AML-193 (cell line): ENCODE measurements at places on chromosomes 12 and 14.
A peak's percentile ranks its signal among the peaks of the same experiment; 100 is the strongest.

DNA sequence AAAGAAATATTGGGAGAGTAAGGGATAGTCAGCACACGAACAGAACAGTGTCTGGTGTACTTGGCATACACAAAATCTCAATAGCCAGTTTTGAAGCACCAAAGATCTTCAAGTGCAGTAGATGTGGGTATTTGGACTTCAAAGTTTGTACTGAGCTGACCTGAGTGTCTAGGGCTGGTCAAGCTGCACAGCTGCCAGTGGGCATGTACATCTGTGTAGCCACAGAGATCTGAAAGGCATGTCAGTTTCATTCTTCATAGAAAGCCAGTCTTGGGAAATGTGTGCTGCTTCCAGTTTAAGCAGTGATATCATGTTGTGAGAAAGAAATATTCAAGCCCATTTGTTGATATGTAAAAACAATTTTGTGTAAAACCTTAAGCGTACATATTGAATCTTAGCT is 279.0 kb upstream of the SYT10 start:
- DNase-seq, result no peak

- peak; percentile 67 for DNase-seq
These were observed 8.7 kb downstream of the NGDN start for GRCh38 chr14:23478109-23478759.

DNA sequence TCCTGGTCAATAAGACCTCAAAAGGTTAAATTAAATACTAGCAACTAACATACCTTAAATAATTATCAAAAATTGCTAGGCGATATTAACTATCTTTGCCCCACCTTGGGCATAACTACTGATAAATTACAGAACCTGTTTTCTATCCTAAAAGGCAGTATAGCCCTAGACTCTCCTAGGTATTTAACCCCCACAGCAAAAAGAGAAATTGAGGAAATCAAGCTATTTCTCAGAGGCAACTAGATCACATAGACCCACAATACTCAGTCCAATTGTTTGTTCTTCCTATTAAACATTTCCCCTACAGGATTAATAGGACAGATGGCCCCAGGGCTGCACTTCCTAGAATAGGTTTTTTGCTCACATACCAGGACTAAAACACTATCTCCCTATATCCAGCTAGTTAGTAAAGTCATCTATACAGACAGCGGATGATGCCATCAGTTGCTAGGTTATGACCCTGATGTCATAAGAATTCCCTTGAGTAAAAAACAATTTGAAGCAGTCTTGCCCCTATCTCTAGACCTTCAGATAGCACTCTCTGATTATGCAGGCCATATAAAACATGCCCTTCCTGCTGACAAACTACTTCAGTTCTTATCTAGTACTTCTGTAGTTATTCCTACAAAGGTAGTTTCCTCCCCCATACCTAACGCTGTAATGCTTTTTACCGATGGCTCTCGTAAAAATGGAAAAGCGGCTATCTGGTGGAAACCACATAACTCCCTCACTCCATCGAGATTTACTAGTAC is 118.4 kb downstream of the PPHLN1 start:
- no peak for DNase-seq

GRCh38 chr12:51126297-51126696 is 42.9 kb upstream of the CSRNP2 start:
- no peak for DNase-seq

DNA sequence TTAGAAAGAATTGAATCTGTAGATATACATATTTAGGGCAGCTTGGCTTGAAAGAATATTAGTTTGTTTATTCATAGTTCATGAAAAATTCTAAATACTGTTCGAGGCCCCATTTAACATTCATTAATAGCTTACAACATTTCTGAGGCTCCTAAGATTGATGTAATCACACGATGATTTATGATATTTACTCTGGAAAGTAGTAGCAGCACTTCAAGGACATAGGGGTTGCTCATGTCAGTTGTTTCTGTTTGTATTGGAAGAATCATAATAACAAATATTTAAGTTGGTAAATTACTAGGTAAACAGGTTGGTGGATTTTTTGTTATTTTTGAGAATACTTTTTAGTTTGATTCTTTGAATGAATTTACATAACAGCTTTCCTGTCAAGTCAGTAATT is 30.4 kb downstream of the CAND1 start:
- no peak for DNase-seq

DNA sequence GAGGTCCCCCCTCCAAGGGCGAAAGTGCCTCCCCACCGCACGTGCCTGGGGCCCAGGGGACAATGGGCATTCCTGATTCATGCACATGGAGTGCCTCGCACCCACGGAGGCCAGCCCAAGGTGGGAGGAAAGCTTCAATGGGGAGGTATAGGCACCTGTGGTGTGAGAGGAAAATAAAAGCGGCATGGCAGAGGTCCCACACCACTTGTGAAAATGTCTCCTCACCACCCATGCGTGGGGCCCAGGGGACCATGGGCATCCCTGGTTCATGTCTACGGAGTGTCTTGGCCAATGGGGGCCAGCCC is 384.7 kb downstream of the ALG10 start:
- DNase-seq, result no peak

DNA sequence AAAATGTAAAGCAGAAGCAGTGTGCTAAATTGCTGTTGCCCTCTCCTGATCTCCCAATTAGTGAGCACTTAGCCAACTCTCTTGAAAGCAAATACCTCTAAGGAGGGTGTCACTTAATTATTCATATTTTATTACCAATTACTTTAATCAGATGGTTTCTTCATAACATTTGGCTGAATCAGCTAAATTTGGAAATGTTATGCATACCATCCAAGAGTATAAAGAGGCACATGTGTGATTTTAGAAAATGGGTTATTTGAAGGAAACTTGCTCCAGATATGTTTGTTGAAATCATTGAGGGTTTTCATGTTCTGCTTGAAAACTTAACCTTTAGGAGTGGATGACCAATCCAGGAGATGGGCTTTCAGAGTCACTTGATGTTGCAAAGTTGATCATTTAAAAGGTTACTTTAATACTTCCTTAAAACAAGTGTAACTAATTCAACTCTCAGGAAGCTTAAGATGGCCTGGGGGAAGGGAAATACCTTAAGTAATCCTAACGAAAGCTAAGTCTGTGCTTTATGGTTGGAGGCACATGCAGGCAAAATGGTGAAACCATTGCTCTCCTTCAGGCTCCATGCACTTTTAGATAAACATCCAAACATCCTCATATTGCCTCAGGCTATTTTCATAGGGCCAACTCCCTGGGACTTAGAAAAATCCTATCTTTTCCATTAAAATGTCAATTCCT is 434.5 kb downstream of the MDGA2 start:
- peak; percentile 65 for DNase-seq

DNA sequence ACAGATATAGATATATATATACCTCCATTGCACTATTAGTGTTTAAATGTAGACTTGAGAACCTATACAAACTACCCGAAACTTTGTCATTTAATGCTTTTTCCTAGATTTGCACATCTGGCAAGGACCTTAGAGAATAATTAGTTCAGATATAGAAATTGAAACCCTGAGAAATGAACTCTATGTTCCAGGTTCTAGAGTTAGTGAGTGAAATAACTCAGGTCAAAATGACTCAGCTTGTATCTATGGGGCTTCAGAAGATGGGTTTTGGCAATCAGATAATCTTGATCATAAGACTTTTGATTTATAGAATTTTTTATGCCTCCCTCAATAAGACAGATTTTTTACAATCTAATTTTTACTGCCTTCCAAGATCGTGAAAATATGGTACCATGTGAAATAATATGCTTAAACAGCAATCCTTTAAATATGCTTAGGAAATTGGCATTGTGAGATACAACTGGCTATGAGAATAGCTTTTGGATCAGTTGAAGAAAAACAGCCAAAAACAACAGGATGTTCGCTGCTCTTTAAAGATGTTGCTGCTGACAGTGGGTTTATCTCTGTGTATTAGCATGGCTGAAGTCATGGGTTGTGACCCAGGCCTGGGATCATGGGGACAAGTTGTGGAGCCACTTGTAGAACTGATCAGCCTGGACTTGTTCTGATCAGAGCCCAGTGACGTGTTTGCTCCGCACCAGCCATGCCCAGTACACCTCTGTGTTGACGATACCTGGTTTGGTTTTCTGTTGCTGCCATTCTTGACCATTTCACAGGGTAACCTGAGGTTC is 63.6 kb downstream of the TTLL5 start:
- no peak for DNase-seq

GRCh38 chr12:54762390-54762789 is 91.9 kb upstream of the MUCL1 start:
- DNase-seq, result no peak

GRCh38 chr14:33062476-33062875 is 123.8 kb downstream of the NPAS3 start:
- DNase-seq, result no peak

DNA sequence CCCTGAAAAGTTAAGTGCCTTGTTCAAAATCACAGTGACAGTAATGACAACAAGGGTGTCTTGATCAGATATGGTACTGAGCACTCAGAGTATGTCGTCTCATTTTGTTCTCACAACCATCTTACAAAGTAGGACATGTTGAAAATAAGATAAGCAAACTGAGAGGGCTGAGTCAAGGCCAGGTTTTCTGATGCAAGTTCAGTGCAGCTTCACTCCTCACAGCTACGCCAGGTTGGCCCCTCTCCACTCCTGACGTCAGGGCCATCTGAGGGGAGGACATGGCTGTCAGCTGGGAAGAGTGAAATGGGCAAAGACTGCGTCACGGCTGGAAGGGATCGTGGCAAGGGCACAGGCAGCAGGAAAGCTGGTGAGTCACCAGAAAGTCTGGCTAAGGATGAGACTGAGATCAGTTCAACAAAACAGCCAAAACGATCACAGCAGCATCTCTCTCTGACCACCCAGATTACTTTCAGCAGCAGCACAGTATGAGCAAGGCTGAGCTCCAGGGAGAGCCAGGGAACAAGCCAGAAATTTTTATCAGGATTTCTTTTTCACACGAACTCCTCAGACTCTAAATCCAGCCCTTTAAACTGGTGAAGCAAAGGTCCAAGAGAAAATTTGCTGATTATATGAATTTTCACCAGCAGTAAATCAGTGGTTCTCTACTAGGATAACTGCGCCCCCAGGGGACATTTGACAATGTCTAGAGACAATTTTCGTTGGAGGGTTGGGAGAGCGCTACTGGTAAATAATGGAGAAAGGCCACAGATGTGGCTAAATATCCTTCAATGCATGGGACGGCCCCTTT is 297.9 kb upstream of the AMIGO2 start:
- no peak for DNase-seq

DNA sequence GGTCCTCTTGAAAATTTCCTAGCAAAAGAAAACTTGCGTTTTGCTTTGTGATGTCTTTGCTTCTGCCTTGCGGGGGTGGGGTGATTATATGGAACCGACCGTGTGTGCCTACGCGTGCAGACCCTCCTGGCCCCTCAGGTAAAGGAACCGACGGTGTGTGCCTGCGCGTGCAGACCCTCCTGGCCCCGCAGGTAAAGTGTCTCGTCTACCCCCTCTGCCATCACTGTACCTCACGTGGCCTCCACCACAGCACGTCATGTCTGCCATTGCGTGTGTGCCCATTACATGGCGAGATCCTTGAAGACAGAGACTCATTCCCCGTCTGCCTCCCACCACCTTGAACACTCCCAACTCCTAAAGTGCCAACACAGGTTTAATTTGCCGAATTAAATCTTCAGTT is 3.6 kb downstream of the GOLGA3 start:
- DNase-seq, result no peak

- peak; percentile 9 for DNase-seq
These were observed 1004.4 kb downstream of the AACS start for GRCh38 chr12:126069549-126070165.

DNA sequence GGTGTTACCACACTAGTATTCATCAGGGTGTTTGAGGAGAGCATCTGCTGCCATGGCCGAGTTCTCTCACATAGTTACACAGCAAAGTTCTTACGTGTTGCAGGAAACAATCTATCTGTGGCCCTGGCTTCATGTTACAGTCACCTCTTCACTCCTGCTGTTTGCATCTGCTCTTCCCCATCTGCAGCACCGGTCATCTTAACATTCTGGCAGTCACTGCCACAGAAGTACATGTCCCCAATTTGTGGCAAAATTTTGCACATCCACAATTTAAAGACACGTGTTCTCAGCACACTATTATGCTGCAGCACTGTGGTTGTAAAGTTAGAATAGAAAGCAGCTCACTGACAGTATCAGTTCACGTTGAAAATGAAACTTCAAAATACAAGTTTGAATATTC is 23.2 kb downstream of the MAPK1IP1L start:
- no peak for DNase-seq

GRCh38 chr14:29925101-29925722 is 2.4 kb downstream of the PRKD1 start:
- DNase-seq, result no peak

GRCh38 chr12:92408072-92408900 is 262.6 kb upstream of the BTG1 start:
- DNase-seq, result peak; percentile 36

- DNase-seq, result no peak
These were observed 7.2 kb upstream of the SH2B3 start for GRCh38 chr12:111398530-111398929.

GRCh38 chr12:2642176-2642892 is 152.4 kb upstream of the FKBP4 start:
- no peak for DNase-seq

DNA sequence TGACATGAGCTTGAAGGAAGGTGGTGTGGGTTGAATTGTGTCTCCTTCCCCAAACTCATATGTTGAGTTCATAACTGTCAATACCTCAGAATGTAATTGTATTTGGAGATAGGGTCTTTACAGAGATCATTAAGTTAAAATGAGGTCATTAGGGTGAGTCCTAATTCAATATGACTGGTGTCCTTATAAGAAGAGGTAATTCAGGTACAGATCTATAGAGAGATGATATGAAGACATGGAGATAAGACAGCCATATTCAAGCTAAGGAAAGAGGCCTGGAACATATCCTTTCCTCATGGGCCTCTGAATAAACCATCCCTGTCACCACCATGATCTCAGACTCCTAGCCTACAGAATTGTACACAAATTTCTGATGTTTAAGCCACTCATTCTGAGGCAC is 514.7 kb upstream of the MGAT4C start:
- no peak for DNase-seq

DNA sequence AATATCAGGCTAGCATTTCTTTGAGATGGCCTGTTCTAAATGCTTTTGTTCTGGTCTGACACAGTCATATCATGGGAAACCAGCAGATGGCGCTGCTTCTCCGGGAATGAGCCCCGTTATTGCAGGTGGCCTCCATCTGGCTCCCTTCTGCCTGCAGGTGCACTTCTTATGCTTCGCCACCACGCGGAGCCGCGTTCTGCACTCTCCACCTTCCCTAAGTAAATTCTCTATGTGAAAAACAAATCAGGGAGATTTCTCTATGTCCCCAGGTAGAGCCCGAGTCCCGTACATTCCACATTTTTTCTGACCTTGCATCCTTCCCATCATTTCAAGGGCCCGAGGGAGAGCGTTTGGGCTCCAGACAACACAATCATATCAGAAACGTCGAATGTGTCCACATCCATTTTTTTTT is 26.2 kb downstream of the GLRX5 start:
- DNase-seq, result peak; percentile 67

- DNase-seq, result no peak
These were observed 91.8 kb upstream of the KCNA1 start for GRCh38 chr12:4817880-4818279.

DNA sequence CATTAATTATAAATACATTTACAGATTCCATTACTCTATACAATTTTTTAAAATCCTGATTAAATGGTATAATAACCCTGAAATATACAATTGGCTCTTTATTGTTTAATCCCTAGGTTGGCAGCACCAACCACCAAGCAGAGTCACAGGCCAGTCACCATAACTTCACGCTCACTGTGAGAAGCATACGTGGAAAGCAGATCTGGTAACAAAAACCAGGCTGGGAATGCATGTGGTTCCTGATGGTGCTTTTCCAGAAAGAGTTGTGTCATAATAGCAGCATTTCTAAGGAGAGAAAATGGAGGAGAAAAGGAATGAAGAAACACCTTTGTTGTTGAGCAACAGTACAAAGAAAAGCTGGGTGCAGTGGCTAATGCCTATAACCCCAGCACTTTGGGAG is 66.1 kb downstream of the SIX6 start:
- DNase-seq, result no peak
